Astrocyte of the spinal cord (primary cell): ENCODE measurements at places on chromosomes 4 and X.

DNA sequence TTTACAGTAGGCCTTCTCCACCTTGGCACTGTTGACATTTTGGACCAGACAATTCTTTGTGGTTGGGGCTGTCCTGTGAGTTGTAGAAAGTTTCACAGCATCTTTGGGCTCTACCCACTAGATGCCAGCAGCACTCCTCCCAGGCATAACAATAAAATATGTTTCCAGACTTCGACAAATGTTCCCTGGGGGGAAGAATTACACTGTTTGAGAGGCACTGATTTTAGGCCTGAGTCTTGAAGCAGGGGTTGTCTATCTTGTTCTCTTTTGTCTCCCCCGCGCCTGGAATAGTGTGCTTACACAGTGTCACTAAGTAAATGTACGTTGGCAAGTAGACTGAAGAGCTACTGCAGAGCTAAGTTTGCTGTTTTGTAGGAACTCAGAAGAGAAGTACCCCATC lies 254.4 kb upstream of the BOD1L1 start:
- DNase-seq = no peak

GRCh38 chr4:18749391-18749790 lies 727.8 kb upstream of the LCORL start:
- no peak for DNase-seq

DNA sequence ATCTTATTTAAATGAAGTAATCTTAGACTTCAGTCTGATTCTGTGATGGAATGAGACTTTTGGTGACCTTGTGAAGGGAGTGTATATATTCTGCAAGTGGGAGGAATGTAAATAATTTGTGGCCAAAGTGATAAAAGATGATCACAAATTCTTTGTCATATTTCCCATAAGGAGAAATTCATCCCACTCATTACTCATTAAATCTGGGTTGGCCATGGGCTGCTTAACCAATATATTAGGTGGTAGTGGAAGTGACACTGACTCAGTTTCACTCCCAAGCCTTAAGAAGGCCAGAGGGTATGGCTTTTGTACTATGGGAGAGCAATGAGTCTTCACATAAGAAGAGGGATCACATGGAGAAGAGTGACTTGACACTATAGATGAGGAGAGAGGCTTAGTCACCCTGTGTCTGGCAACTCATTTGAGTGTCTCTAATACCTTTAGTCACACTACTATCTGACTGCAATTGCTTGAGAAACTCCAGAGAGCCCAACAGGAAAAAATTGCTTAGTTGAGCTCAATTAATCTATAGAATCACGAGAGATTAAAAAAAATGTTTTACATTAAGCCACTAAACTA lies 408.2 kb upstream of the PITX2 start:
- DNase-seq = no peak

GRCh38 chr4:18957716-18958115 lies 936.2 kb upstream of the LCORL start:
- DNase-seq = no peak

DNA sequence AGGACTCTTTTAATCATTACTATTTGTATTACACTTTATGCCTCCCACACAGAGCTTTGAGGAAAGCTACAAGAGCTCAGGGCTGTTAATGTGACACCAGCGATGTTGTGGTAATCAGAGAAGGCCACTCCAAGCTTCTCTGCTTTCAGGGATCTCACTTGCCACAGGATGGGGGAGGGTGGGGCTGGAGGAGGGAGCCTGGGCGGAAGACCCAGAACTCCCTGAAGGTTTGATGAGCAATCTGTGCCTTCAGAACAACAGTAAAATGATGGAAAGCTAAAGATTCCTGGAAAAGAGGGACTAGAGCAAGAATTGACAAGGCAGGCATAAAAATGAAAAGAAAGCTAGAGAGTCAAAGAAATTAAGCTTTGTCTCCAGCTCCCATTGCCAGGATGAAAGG lies 75.6 kb downstream of the MAML3 start:
- peak; percentile 65 for DNase-seq

DNA sequence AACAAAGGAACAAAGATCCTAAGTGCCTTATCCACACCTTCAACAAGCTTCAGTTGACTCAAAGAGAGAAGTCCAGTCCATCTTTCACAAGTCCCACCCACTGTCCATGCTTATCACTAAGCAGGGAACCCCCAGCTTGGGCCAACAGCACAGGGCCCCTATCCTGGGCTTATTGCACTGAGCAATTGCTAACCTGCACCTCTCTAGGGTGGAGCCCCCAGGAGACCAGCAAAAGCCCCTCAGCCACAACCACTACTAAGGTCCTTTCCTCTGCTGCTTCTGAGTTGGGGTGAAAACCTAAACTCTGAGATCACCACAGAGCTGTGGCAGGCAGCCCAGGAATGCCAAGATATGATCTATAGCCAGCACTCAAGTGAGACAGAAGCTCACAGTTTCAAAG lies 96.7 kb upstream of the PBDC1 start:
- DNase-seq = no peak

- no peak for DNase-seq
Observed at GRCh38 chr4:145756244-145756643, 76.3 kb downstream of the C4orf51 start.

GRCh38 chr4:70575964-70576363 lies 16.1 kb upstream of the AMBN start:
- DNase-seq = no peak

GRCh38 chr4:78666830-78667258 lies 109.3 kb upstream of the BMP2K start:
- DNase-seq = no peak

DNA sequence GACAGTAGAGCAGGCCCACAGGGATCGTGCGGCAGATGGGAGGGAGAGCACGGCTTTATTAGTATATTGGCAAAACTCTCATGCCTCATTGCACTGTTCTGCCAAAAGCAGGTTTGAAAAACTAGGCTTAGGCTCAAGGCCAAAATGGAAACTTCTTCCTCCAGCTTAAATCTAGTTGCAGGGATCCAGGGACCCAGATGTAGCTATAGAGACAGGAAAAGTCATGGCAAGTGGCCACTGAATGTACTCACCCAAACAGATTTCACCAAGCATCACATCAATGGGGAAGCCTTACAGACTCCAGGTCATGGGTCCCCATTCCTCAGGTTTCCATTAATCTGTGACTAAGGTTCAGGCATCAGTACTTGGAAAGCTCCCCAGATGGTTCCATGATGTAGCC lies 149.2 kb downstream of the STK32B start:
- no peak for DNase-seq

- no peak for DNase-seq
Observed at GRCh38 chrX:78316265-78316664, 11.1 kb downstream of the CYSLTR1 start.
